ENCODE measurements at places on chromosomes 2 and 18. TPM values are rescaled to one million over a fixed set of nuclear protein-coding genes. Genes with fewer than 3 reads are reported as not detected.

DNA sequence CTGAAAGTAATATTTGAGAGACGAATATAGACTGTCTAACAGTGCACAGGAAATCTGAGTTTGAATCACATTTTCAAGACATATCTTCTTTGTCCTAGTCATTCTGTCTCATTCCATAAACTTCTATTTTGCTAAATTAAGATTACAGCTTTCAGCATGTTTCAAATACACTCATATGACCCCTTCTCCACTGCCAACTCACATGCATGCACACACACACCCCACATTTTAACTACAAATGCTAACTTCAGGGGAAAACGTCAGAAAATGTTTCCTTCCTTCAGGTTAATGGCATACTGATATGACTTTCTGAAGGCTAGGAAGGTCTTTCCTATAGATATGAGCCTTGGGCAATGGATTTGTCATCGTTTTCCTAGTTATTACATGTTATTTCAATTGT is 373.7 kb downstream of the RBM43 start:
- H3K4me3 ChIP-seq = no peak overlapping the region
- H3K27me3 ChIP-seq = no peaks in the 10 kb centered on the region
- peak overlapping the region; percentile 38 for H3K27ac ChIP-seq
- H3K36me3 ChIP-seq = no peaks in the 10 kb centered on the region
- peaks cover 27% of the 10 kb centered on the region for H3K4me1 ChIP-seq
- peak; percentile 65 for DNase-seq

- H3K27me3 ChIP-seq = no peaks in the 10 kb centered on the region
- no peak overlapping the region for H3K4me3 ChIP-seq
- no peaks in the 10 kb centered on the region for H3K36me3 ChIP-seq
- H3K4me1 ChIP-seq = no peaks in the 10 kb centered on the region
- DNase-seq = no peak
- H3K27ac ChIP-seq = no peak overlapping the region
Measured at GRCh38 chr18:71212222-71212621, 923.4 kb downstream of the SOCS6 start.

- no peaks in the 10 kb centered on the region for H3K27me3 ChIP-seq
- H3K36me3 ChIP-seq = no peaks in the 10 kb centered on the region
- no peak for DNase-seq
- no peak overlapping the region for H3K27ac ChIP-seq
Measured at GRCh38 chr2:178251151-178251955, 57.0 kb downstream of the OSBPL6 start.

- no peaks in the 10 kb centered on the region for H3K4me1 ChIP-seq
- no peaks in the 10 kb centered on the region for H3K27me3 ChIP-seq
- H3K4me3 ChIP-seq = no peak overlapping the region
- DNase-seq = no peak
Measured at GRCh38 chr2:15521641-15522181, 39.4 kb downstream of the NBAS start.

GRCh38 chr2:88828397-88829137 is 137.1 kb downstream of the RPIA start:
- no peak for DNase-seq
- H3K27me3 ChIP-seq = no peaks in the 10 kb centered on the region
- H3K27ac ChIP-seq = no peak overlapping the region

DNA sequence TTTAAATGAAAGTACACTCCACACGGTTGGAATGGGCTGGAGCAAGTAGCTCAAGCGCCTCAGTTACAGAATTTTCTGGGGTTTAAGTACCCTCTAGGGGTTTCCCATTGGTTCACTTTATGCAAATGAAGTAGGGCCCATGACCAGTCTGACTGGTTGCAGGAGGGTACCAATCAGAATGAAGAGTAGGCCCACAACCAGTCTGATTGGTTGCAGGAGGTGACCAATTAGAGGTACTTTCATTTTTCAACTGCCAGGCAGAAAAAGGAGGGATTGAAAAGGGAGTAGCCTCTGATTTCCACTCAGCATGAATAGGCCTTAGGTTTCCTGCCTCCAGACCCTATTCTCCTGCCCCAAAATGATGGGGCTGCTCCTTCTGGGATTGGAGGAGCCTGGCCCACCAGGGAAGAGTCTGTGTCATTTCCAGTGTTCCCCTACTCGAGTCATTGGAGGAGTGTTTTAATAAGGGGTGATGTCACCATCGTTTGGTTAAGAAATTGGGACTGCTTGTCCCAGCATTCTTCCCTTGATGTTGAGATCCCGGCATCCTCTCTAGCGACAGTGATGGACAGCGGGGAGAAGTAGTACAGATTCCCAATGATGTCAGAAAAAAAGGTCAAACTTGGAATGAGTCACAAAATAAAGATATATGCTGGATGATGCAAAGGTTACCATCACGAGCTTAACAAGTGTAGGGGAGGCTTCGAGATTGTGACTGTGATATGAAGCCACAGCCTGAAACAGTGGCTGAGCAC is 210.4 kb downstream of the SH3BP4 start:
- no peak overlapping the region for H3K4me3 ChIP-seq
- no peaks in the 10 kb centered on the region for H3K36me3 ChIP-seq
- no peak overlapping the region for H3K27ac ChIP-seq
- peaks cover 9% of the 10 kb centered on the region for H3K4me1 ChIP-seq
- no peaks in the 10 kb centered on the region for H3K27me3 ChIP-seq

DNA sequence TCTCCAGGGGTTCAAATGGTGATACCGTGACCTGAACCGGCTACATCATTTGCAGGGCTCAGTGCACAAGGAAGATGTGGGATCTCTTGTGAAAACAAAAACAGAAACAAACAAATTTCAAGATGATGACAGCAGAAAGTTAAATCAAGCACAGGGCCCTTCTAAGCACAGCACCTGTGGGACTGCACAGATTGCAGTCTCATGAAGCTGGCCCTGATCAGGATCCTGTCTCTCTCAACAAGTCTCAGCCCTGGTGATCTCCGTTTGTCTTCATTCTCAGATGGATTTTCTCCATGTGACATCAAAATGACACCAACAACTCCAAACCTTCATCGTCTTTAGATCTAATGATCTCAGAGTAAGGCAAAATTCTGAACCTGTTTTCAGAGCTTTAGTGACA is 39.7 kb downstream of the LTBP1 start:
- H3K27ac ChIP-seq = no peak overlapping the region
- DNase-seq = no peak
- no peaks in the 10 kb centered on the region for H3K4me1 ChIP-seq
- no peaks in the 10 kb centered on the region for H3K36me3 ChIP-seq
- H3K4me3 ChIP-seq = no peak overlapping the region

GRCh38 chr18:25459814-25460213 is 107.8 kb upstream of the ZNF521 start:
- H3K4me1 ChIP-seq = no peaks in the 10 kb centered on the region
- H3K36me3 ChIP-seq = no peaks in the 10 kb centered on the region
- H3K27ac ChIP-seq = no peak overlapping the region
- H3K4me3 ChIP-seq = no peak overlapping the region
- no peaks in the 10 kb centered on the region for H3K27me3 ChIP-seq
- no peak for DNase-seq

- H3K27ac ChIP-seq = peak overlapping the region; percentile 99
- no peak for DNase-seq
- no peak overlapping the region for H3K4me3 ChIP-seq
- no peaks in the 10 kb centered on the region for H3K27me3 ChIP-seq
- no peaks in the 10 kb centered on the region for H3K36me3 ChIP-seq
- H3K4me1 ChIP-seq = peaks cover 68% of the 10 kb centered on the region
Measured at GRCh38 chr18:11323359-11323819, 174.0 kb upstream of the PIEZO2 start.

DNA sequence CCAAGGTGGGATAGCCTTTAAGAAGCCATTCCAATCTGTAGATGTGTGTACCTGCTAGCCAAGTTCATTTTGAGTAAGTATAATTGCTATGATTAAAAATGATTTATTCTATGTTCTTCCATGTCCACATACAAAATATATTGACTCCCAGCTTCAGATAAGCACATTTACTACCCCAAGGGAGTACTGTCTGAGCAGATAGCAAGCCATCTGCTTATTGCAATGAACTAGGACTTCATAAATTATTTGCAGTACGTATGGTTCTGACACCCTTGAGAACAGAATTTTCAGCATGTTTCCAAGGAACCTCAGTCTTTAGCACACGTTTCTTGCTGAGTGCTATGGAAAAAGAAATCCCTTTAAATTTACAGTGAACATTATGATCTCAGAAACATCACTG is 28.2 kb downstream of the ABCG5 start:
- H3K36me3 ChIP-seq = peaks cover 6% of the 10 kb centered on the region
- no peak for DNase-seq
- no peaks in the 10 kb centered on the region for H3K4me1 ChIP-seq
- H3K4me3 ChIP-seq = no peak overlapping the region

DNA sequence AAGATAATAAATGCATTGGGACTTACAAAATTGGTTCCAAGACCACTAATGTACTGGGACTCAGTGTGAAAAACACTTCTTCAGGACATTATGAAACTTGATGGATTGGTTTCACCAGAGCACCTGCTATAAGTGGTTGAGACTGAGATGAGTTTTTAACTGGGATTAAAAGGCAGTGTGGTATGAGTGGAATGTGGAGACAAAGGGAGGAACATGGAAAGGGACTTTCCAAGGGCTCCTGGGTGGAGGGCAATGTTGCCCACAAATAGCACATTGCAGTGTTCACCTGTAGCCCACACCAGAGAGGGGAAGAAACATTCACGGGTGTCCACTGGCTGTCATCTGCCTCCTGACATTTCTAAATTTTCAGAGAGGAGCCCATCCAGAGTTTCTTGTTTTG is 253.3 kb upstream of the TANK start:
- no peak overlapping the region for H3K4me3 ChIP-seq
- H3K27me3 ChIP-seq = no peaks in the 10 kb centered on the region
- no peak overlapping the region for H3K27ac ChIP-seq
- peaks cover 18% of the 10 kb centered on the region for H3K4me1 ChIP-seq

GRCh38 chr18:51110073-51110797 is 80.2 kb downstream of the SMAD4 start:
- H3K36me3 ChIP-seq = no peaks in the 10 kb centered on the region
- no peak overlapping the region for H3K4me3 ChIP-seq
- peak; percentile 98 for DNase-seq
- H3K4me1 ChIP-seq = no peaks in the 10 kb centered on the region
- H3K27me3 ChIP-seq = no peaks in the 10 kb centered on the region

Gene C2orf66
- total RNA-seq = 0.36 TPM

Gene EMX1
- not detected for total RNA-seq

Gene DYNAP
- not detected for total RNA-seq

Gene POTEJ
- total RNA-seq = not detected

Gene WIPF1
- total RNA-seq = 17.7 TPM

Gene TTN
- total RNA-seq = under 0.01 TPM
